PC-3 (cell line): ENCODE measurements at places on chromosomes 3 and 15. TPM values are rescaled to one million over a fixed set of nuclear protein-coding genes. Genes with fewer than 3 reads are reported as not detected.

- peak; percentile 73 for DNase-seq
- H3K4me1 ChIP-seq = peaks cover 19% of the 10 kb centered on the region
- no peaks in the 10 kb centered on the region for H3K27me3 ChIP-seq
- no peak overlapping the region for H3K4me3 ChIP-seq
- no peaks in the 10 kb centered on the region for H3K36me3 ChIP-seq
Observed at GRCh38 chr3:81218023-81218422, 543.4 kb downstream of the GBE1 start.

DNA sequence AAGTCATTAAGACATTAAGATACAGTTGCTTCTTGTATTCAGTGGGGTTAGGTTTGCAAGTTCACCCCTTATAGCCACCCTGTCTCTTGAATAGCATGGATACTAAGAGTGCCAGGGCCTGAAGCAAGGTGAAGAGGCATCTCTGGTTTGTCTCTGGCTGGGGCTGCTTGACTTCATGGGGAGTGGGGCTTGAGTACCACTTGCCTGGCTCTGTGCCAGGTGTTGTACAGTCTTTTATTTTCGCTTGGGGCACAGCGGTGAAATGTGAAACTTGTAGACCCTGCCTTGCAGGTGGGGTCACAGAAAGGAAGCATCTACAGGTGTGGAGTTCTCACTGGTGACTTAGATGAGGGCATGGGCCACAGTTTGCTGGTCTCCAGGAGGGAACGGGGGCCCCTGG lies 152.1 kb downstream of the PDE8A start:
- no peak for DNase-seq
- no peak overlapping the region for H3K27ac ChIP-seq
- no peaks in the 10 kb centered on the region for H3K4me1 ChIP-seq

- peak overlapping the region; percentile 5; the same call in 1 of the 2 replicates for H3K4me3 ChIP-seq
- peak overlapping the region; percentile 96 for H3K27ac ChIP-seq
- no peaks in the 10 kb centered on the region for H3K27me3 ChIP-seq
- DNase-seq = peak; percentile 86
- peaks cover 47% of the 10 kb centered on the region for H3K4me1 ChIP-seq
Observed at GRCh38 chr15:96232335-96232734, 98.2 kb upstream of the NR2F2 start.

DNA sequence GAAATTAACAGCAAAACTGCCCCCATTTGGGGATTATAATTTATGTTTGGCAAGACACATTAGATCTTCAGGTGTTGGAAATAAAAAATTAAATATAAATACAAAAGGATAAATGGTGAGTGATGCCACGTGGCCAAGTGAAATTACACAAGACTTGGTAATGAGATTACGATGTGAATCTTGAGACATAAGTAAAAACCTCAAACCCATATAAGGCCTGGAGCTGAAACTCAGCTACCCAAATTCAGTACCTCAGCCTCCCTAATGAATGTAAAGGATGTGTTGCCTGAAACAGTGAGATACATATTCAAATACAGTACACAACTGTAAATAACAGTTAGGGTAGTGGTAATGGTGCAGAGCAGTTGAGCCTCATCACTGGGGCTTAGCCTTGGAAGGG lies 1146.6 kb downstream of the OTOL1 start:
- no peaks in the 10 kb centered on the region for H3K36me3 ChIP-seq
- H3K4me3 ChIP-seq = no peak overlapping the region
- H3K4me1 ChIP-seq = no peaks in the 10 kb centered on the region
- H3K27ac ChIP-seq = no peak overlapping the region
- no peak for DNase-seq

- peaks cover 16% of the 10 kb centered on the region for H3K4me1 ChIP-seq
- peak overlapping the region; percentile 60 for H3K27ac ChIP-seq
- no peaks in the 10 kb centered on the region for H3K36me3 ChIP-seq
- peak overlapping the region; percentile 89 for H3K4me3 ChIP-seq
- H3K27me3 ChIP-seq = no peaks in the 10 kb centered on the region
- peak; percentile 68 for DNase-seq
Observed at GRCh38 chr15:65869954-65870871, 922 bp downstream of the RAB11A start.

DNA sequence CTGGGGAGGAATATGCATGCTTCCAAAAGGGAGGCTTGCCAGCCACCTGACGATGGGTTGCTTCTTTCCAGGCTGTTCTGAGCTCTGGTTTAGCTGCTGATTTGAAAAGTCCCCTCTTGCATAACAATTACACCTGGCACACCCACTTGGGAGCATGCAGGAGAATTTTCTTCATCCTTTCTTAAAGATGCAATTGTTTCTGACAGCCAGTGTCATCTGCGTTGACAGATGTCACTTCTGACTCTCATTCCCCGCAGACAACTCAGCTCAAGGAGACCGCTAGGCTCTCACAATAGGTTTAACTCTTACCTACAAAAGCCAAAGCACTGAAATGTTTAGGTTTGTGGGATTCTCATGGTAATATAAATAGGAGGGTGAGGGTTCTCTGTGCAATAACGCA lies 185.6 kb upstream of the SYNPR start:
- H3K27me3 ChIP-seq = no peaks in the 10 kb centered on the region
- no peaks in the 10 kb centered on the region for H3K4me1 ChIP-seq
- H3K4me3 ChIP-seq = no peak overlapping the region
- H3K36me3 ChIP-seq = no peaks in the 10 kb centered on the region
- DNase-seq = no peak

- H3K36me3 ChIP-seq = no peaks in the 10 kb centered on the region
- H3K27ac ChIP-seq = no peak overlapping the region
- H3K27me3 ChIP-seq = no peaks in the 10 kb centered on the region
- no peaks in the 10 kb centered on the region for H3K4me1 ChIP-seq
- peak; percentile 51 for DNase-seq
Observed at GRCh38 chr3:84692261-84692660, 266.5 kb upstream of the CADM2 start.

DNA sequence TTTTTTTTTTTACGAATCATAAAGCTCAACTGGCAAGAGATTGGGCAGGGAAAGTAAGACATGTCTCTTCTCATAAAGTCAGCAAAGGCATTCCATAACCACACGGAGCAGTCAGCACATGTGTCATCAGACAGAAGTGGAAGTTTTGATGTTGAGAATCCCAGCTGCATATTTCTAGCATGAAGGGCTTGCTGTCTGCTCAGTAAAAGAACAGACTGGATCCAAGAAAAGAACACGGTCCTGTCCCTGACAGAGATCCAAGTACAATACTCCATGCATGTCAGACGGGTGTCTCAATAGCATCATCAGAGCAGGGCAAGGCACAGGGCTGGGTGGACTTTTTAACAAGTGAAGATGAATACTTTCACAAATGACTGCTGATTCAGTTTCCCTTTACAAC lies 38.2 kb downstream of the ABI3BP start:
- H3K27me3 ChIP-seq = no peaks in the 10 kb centered on the region
- no peaks in the 10 kb centered on the region for H3K4me1 ChIP-seq
- H3K36me3 ChIP-seq = peaks cover 7% of the 10 kb centered on the region; the same call in 1 of the 2 replicates
- no peak overlapping the region for H3K27ac ChIP-seq
- H3K4me3 ChIP-seq = no peak overlapping the region
- DNase-seq = peak; percentile 17

- H3K36me3 ChIP-seq = no peaks in the 10 kb centered on the region
- peak within 1 kb of the TSS; percentile 94 for H3K4me3 ChIP-seq
- peak; percentile 85 for DNase-seq
Observed at GRCh38 chr3:125519678-125520562, at the start of gene SNX4. SNX4 (minus strand) TSS chr3:125520202; CDS start chr3:125520172, 30 bp downstream.

DNA sequence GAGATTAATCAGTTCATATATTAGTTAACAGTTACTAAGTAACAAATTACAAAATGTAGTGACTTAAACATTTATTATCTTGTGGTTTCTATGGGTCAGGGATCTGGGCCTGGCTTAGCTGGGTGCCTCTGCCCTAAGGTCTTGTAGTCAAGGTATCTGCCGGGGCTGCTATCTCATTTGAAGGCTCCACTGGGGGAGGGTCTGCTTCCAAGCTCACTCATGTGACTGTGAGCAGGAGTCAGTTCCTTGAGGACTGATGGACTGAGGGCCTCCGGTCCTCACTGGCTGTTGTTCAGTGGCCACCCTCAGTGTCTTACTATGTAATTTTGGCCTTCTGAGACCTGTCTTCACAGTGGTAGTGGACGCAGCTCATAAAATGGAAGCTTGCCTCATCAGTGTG lies 135.9 kb upstream of the PLXNA1 start:
- no peak overlapping the region for H3K4me3 ChIP-seq
- no peak for DNase-seq
- no peaks in the 10 kb centered on the region for H3K27me3 ChIP-seq
- no peaks in the 10 kb centered on the region for H3K36me3 ChIP-seq

DNA sequence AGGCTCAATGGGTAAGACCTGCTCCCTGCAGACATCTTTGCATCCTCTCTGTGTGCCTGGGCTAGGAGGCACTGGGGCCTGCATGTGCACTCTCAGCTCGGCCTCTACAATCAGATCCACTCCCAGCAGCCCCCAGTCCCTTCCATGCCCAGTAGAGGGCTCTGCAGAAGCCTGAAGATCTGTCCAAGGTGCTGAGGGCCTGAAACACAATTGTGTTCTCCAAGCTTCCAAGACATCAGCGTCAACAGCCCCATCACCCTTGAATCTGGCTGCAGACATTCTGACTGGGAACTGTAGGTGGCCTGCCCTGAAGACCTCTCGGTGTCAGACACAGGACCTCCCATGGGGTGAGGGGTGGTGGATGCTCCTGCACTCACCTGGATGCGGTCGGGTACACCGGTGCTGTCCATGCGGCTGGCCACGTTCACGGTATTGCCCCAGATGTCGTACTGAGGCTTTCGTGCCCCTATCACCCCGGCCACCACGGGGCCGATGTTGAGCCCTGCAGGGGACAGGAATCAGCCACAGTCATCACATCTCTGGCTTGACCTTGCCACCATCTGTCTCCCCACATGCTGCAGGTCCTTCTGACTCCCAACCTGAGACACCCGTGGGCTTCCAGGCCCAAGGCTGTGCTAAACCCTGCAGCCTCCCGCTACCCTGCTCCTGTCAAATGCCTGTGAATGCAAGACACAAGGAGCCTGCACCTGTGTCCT lies 84.7 kb downstream of the SEC22A start:
- DNase-seq = peak; percentile 83
- H3K36me3 ChIP-seq = no peaks in the 10 kb centered on the region
- H3K4me1 ChIP-seq = peaks cover 13% of the 10 kb centered on the region; the same call in 1 of the 2 replicates
- H3K27me3 ChIP-seq = peaks cover 21% of the 10 kb centered on the region
- H3K27ac ChIP-seq = no peak overlapping the region

DNA sequence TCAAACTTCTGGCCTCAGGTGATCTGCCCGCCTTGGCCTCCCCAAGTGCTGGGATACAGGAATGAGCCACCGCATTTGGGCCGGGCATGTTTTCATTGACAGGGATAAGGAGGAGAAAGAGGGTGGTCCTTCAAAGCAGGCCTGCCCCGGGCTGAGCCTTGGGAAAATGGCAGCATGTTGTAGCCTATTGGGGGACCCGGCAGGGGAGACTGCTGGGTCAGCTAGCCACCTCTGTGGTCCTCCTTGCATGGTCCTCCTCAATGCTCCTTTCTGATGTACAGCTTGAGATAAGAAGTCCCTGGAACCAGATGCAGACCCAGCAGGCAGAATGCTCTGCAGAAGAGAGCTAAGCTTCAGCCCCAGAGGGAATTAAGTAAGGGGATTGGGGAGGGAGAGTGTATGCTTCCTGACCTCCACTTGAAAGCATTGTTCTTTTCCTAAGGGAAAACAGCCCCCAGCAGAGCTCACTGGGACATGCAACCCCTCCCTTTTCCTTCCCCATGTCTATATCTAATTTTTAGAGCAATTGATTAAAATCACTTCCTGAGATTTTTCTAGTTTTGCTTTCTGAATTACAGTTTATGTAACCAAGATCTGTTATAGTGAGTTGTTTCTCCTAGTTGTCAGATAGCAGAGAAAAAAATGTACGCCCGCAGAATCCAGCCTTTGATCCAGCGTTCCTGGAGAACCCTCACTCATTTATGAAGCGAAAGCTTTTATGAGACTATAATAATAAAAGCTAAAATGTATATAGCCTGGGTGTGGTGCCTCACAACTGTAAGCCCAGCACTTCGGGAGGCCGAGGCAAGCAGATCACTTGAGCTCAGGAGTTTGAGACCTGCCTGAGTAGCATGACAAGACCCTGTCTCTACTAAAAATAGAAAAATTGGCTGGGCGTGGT lies 48.7 kb upstream of the VILL start:
- H3K27ac ChIP-seq = no peak overlapping the region
- H3K36me3 ChIP-seq = no peaks in the 10 kb centered on the region
- H3K4me1 ChIP-seq = peaks cover 31% of the 10 kb centered on the region
- no peak overlapping the region for H3K4me3 ChIP-seq
- no peak for DNase-seq
- no peaks in the 10 kb centered on the region for H3K27me3 ChIP-seq

- H3K4me3 ChIP-seq = peak overlapping the region; percentile 54
- no peak overlapping the region for H3K27ac ChIP-seq
- peaks cover 7% of the 10 kb centered on the region; the same call in 1 of the 2 replicates for H3K4me1 ChIP-seq
- no peaks in the 10 kb centered on the region for H3K36me3 ChIP-seq
Observed at GRCh38 chr15:76057332-76058000, 2.3 kb upstream of the TMEM266 start.

- no peaks in the 10 kb centered on the region for H3K27me3 ChIP-seq
- DNase-seq = no peak
- H3K27ac ChIP-seq = peak overlapping the region; percentile 91
- no peaks in the 10 kb centered on the region for H3K36me3 ChIP-seq
- no peak overlapping the region for H3K4me3 ChIP-seq
- peaks cover 38% of the 10 kb centered on the region for H3K4me1 ChIP-seq
Observed at GRCh38 chr3:12188681-12189287, 30.1 kb upstream of the TIMP4 start.

DNA sequence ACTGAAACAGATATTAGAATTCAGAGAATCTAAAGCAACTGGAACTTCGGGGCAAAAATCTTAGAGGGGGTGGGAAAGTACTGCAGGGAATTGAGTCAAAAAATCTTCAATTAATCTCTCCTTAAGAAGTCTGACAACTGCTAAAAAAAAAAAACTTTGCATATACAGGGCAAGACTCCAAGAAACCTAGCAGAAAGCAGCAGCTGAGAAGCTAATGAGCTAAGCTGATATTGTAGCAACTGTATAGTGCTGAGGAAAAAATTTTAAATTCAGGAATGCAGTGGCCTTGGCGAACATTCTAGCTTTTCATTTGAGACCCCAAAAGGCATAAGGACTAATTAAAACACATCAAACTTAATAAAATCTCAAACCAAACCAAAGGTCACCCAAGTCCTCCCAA lies 113.6 kb downstream of the SCAPER start:
- no peaks in the 10 kb centered on the region for H3K36me3 ChIP-seq
- no peaks in the 10 kb centered on the region for H3K27me3 ChIP-seq
- no peak for DNase-seq
- no peak overlapping the region for H3K4me3 ChIP-seq

DNA sequence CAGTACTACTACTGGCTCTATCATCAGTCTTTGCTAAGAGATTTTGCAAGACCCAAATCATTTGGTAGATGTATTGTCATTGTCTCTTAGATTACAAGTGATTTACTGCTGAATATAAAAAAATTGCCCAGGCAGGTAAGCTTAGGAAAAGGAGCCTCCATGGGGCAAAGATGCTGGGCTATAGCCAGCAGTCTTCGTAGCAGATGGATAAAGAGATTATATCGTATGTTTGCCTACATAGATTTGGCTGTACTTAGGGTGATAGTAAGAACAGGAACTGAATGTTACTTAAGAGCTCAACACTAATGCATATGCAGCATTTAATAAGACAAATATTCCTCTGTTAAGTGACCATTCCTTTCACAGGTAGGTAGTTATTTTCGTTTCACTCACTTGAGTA lies 48.9 kb downstream of the PTPRG start:
- H3K4me3 ChIP-seq = no peak overlapping the region
- DNase-seq = no peak
- H3K27ac ChIP-seq = no peak overlapping the region
- H3K4me1 ChIP-seq = no peaks in the 10 kb centered on the region

- no peaks in the 10 kb centered on the region for H3K36me3 ChIP-seq
- peaks cover 34% of the 10 kb centered on the region for H3K27me3 ChIP-seq
- no peak overlapping the region for H3K27ac ChIP-seq
- no peak overlapping the region for H3K4me3 ChIP-seq
Observed at GRCh38 chr3:156017352-156018030, 102.9 kb upstream of the KCNAB1 start.

CFAP161 gene
- total RNA-seq = 0.52 and 0.55 TPM in 2 replicates

SLC12A8 gene
- total RNA-seq = 11.0 and 11.7 TPM in 2 replicates

CMTM8 gene
- total RNA-seq = 1.4 and 5.2 TPM in 2 replicates

ARPIN gene
- total RNA-seq = 4.5 and 8.0 TPM in 2 replicates

RBP2 gene
- not detected in 2 replicates for total RNA-seq
